ENCODE measurements at places on chromosomes 12 and 14.

DNA sequence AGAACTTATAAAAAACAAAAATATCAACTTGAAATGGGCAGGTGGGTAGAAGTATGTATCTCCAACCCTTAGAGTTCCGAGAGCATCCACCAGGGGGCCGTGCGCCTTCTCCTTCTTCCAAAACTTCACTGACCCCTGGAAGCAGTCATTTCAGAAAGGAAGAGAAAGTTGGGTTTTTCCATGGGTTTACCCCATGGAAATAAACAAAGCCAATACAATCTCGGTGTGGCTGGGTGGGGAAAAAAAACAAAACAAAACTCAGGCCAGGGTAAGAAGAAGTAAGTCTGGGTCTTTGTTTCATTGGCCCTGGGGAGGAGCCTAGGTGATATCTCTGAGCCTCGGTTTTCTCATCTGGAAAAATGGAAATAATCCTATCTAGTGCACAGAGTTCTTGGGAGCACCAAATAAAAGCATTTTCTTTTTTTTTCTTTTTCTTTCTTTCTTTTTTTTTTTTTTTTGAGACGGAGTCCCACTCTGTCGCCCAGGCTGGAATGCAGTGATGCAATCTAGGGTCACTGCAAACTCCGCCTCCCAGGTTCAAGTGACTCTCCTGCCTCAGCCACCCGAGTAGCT, 33.6 kb upstream of the HNF1A start:
- DNase-seq, result peak; percentile 83

- DNase-seq, result no peak
Observed at GRCh38 chr12:2643576-2644135, 151.1 kb upstream of the FKBP4 start.

DNA sequence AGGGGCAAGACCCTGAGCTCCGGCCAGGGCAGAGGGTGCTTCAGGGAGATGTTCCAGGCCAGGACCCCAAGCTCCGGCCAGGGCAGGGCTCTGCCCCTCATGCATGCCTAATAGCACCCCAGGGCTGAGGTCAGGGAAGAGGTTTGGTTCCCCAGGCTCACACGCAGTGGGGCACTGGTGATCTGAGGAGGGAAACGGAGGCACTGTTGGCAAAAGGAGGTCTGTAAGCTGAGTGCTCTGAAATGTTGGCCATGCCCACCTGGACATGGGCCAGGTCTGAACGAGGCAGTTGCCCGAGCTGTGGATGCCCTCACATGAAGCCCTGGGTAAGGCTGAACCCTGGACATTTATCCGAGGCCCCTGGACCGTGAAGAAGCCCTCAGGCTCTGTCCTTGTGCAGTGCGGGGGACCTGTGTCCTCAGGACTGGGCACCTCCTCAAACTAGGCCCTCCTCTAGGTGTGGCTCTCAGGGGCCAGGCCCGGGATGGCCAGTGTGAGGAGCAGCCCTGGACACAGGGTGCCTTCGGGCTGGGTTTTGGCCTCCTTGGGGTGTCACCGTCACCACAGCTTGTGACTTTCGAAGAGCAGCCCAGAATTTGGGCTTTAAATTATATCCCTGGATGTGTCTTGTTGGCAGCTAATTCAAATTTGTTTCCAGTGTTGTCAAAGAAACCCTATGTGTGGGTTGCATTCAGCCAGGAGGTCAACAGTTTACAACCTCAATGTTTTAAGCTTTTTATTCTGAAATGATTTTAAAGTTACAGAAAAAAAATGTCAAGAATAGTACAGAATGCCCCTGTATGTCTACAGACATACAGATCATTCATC, 66.8 kb downstream of the ADGRD1 start:
- DNase-seq, result no peak

- DNase-seq, result no peak
Observed at GRCh38 chr12:110262442-110263388, 18.3 kb upstream of the ATP2A2 start.

- no peak for DNase-seq
Observed at GRCh38 chr14:64232095-64232838, 61.9 kb downstream of the ESR2 start.

DNA sequence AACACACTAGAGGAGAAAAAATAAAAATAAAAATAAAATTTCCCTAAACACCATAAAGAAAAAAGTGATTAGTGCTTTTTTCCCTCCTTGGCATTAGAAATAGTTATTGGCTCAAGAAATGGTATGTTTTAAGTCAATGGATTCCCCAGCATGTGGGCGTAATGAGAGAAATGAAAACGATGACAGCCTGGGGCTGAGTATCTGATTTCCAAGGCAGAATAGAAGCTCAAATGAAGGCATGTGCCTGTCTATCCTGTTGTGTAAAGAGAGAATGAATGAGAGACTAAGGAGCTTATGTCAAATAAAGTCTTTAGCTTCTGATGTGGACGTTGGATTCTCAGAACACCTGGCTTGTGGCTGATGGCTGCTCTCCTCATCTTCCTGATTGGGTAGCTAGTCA, 1408.4 kb upstream of the TMEM132C start:
- no peak for DNase-seq

DNA sequence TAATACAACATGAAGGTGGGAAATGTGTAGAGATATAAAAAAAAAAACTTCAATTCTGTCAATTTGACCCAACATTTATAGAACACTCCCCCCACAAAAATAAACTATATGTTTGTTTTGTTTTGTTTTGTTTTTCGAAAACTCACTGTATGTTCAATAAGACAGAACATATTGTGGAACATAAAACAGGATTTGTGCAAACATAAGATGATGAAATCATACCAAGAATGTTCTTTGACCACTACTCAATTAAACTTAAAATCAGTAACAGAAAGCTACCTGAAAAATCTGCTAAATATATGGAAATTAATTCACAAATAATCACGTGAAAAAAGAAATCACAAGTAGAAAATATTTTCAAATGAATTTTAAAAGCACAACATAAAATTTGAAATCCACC, 61.2 kb downstream of the PAWR start:
- no peak for DNase-seq

DNA sequence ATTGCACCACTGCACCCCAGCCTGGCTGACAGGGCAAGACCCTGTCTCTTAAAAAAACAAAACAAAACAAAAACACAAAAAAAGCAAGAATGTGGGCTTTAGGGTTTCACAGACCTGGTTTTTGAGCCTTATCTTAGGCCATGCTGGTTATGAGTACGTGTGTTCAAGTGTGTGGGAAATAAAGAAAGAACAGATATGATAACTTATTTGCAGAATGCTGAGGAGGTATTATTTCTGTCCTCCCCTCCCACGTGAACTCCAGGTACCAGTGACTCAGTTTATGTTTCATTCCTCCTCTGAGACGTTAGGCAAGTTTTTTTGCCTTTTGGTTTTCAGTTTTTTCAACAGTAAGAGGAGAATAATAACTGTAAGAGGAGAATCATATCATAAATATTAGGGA, 49.3 kb downstream of the PCNX1 start:
- DNase-seq, result no peak

- no peak for DNase-seq
Observed at GRCh38 chr12:15982071-15982470, 70.9 kb downstream of the DERA start.

GRCh38 chr12:2501464-2502191, 293.1 kb upstream of the FKBP4 start:
- DNase-seq, result peak; percentile 49

DNA sequence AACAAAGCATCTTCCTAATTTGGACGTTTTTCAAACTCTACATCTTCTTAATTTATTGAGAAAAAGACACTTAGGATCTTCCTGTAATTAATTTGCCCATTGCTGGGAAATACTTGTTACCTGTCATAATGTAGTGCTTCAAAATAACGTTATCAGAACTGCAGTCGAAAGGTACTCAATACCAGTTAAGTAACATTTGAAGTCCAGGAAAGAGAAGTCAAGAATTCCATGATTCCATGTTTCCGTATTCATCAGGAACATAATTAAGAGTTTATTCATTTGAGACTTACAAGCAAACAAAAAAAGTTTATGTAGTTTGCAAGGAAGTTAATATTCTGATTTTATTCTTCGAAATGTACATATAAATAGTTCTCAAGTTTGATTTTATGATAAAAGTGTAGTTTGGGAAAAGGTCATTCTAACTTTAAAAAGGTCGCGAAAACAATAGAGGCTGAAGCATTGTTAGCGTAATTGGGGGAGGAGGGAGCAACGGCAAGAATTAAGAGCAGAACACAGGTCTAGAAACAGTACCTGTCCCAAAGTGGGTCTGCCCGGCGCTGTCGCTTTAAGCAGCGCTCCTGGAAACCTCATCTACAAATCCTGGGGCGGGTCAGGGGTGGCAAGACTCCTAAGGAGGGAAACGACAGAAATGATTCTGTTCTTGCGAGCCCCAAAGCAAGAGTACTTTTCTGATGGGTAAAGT, 1.2 kb upstream of the KCNMB4 start:
- DNase-seq, result no peak

DNA sequence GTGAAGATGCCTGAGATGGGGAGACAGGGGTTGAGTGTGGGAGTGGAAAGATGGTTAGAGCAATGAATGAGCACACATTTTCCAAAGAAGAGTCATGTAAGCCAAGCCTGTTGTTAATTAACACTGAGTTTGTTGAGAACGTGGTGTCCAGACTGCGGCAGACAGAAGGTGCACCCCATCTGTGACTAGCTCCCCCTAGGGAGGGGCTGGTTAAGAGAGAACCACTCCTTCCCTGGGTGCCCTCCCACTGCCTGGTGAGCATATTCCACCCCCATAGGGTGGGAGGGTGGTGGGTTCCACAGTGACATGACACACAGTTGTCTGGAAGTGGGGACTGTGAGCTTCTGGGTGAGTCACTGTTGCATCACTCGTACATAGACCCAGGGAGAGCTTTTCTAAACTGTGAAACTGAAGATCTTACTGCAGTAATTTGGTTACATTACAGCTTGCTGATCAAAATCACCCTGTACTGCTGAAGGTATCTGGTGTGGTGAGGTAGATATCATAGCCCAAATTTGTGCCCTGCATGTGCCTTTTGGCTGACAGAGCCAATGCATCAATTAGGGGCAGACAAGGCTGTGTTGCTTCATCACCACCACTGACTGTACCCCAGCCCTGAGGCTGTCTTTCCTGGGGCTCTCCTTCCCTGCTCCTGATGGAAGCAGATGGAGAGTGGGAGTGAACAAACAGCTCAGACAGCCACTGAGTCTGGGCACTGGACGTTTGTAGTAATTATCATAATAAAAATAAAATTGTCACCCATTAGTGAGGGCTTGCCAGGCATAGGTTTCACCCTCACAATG, 150.9 kb downstream of the EMP1 start:
- peak; percentile 18 for DNase-seq

DNA sequence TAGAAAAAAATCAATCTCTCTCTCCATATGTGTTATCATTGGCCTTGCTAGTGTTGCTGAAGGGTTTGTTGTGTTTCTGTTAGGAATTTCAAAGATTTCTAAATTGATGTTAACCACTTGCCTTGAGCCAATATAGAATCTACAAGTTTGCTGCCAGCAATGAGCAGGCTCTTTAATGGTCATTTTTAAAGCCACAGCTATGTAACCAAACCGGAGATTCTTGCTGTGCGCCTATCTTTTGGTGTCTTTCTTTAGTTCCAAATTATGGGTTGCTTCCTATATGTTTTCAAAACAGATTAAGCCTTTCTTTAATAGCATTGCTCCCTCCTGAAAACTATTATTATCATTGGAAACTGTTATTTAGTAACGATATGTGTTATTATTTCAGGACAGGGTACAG, 545.7 kb downstream of the DIO2 start:
- DNase-seq, result no peak

DNA sequence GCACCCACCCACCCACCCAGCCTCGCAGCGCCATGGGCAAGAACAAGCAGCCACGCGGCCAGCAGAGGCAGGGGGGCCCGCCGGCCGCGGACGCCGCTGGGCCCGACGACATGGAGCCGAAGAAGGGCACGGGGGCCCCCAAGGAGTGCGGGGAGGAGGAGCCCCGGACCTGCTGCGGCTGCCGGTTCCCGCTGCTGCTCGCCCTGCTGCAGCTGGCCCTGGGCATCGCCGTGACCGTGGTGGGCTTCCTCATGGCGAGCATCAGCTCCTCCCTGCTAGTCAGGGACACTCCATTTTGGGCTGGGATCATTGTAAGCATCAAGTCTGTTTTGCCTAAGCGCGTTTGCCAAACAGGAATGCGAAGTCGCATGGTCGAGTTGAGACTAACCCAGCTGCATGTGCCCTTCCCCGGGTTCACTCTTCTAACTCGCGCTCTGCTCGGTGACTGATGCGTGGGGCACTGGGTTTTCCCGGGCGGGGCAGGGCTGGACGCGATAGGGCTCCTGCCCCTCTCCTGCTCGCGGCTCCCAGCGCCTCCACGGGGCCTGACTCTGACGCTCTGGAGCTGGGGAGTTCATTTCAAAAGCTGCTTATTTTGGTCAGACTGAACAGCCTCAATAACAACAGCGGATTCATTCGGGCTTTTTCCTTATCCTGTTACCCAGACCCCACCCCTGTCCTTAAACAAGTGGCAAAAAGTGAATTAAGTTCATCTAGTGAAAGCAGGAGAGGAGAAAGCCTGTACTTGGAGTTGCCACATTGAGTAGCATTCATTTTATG, 458 bp downstream of the SSPN start:
- peak; percentile 44 for DNase-seq

- DNase-seq, result no peak
Observed at GRCh38 chr14:52413729-52414408, 99.8 kb downstream of the PTGER2 start.

DNA sequence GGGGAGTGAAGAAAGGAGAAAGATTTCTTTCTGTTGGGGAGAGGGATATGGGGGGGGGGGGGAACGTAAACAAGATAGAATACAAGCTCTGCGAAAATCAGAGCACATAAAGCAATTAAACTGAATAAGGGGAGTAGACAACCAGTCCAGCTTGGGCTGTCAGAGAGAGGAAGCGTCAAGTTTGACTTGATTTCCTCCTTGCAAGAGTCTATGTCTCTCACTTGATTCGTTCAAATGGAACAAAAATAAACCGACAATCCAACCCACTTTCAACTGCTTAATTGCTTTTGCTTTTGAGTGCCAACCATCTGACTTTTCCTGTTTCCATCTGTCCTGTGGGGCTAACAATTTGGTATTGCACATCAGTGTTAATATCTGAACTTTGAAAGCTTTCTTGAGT, 942 bp downstream of the SYT1 start:
- DNase-seq, result no peak

GRCh38 chr14:34164162-34164864, 213.4 kb upstream of the EGLN3 start:
- no peak for DNase-seq

GRCh38 chr12:64457032-64457431, 5.1 kb downstream of the TBK1 start:
- DNase-seq, result peak; percentile 86

GRCh38 chr14:69982220-69982839, 103.1 kb downstream of the SMOC1 start:
- no peak for DNase-seq

Data from suppressor macrophage (primary cell).